ENCODE measurements at places on chromosomes 13 and 19.

DNA sequence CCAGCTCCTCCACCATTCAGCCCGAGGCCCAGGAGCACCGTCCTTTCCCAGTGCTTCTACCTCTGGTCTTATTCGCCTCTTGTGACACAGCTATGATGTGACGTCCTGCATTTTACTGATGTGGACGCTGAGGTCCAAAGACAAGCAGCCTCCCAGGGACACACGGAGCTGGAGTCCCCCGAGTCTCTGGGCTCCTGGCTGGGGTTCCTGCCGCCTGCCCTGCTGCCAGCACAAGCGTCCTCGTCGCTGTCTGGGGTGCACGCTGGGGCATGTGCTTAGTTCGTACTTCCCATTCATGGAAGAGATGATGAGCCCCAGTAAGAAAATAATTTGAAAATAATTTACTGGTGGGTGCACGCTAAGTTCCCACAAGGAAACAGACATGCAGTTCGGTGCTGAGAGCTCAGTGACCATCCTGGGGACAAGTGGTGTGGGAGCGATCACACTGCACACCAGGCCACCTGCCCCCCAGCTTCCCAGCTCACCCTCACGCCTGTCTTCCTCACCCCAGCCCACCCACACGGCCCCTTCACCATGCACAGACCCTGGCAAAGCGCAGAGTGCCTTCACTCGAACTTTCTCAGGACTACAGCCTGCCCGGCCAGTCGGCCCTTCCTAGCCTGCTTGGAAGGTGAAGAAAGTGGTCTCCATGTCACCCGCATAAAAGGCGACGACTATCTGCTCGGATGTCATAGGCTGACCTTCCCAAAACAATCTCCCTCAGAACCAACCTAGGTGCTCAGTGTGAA, 14.2 kb upstream of the CFAP97D2 start:
- DNase-seq = no peak

DNA sequence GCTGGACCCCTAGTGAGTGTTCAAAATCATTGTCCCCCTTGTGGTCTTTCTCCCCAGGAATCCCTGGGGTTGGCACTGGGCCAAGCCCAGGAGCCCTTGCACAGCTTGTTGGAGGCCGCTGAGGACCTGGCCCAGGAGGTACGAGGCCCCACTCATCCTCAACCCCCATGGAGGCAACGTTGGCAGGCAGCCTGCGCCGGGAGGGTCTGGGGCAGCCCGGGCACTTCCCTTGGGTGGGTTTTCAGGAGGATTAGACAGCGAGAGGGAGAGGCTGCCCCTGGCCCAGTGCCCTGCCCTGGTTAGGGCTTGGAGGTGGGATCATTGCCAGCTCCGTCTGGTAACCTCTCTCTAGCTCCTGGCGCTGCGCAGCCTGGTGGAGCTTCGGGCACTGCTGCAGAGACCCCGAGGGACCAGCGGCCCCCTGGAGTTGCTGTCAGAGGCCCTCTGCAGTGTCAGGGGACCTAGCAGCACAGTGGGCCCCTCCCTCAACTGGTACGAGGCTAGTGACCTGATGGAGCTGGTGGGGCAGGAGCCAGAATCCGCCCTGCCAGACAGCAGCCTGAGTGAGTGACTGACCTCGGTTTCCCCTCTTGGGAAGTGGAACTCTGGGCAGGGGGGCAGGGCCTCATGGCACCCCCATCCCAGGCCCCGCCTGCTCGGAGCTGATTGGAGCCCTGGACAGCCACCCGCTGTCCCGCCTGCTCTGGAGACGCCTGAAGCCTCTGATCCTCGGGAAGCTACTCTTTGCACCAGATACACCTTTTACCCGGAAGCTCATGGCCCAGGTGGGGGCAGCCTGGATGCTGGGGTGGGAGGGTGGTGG, 3.0 kb downstream of the ABCA7 start:
- DNase-seq = no peak

- DNase-seq = no peak
Measured at GRCh38 chr13:111324736-111325135, 4.3 kb downstream of the TEX29 start.

DNA sequence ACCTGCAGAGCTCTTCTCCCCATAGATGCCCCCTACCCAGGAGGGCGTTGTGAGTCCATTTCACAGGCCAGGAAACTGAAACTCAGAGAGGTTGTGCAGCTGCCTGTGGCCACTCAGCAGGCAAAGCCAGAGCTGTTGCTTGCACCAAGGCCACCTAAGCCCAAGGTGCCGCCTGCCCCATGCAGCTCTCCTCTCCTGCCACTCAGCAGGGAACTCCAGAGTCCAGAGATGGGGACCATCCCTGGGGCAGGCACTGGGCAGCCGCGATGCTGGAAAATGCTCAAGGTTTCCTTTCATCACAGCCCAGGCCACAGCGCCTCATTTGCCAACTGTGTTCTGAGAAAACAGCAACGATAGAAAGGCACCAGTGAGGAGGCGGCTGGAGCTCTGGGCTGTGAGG, 41.0 kb upstream of the PEPD start:
- DNase-seq = no peak

- DNase-seq = no peak
Measured at GRCh38 chr13:60312851-60313505, 84.0 kb upstream of the TDRD3 start.

Measured in CD14-positive monocyte (primary cell).